ENCODE measurements at places on chromosomes 16 and 17.

DNA sequence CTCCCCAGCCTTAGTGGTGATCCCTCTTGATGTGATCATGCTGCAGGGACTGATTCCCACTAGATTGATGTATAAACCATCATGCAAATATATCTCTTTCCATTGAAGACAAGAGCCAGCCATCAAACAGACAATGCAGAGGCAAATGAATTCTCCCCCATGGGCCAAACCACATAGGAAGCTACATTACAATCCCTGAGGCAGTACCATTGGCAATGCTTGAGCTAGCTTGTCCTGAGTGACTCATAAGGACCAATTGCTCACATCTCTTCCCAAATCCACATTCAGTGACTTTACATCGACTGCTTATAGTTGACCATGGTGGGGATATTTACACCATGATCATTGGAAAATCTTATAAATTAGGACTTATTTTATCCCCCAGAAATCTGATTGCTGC, 242.2 kb downstream of the SHISA9 start:
- no peak for DNase-seq

DNA sequence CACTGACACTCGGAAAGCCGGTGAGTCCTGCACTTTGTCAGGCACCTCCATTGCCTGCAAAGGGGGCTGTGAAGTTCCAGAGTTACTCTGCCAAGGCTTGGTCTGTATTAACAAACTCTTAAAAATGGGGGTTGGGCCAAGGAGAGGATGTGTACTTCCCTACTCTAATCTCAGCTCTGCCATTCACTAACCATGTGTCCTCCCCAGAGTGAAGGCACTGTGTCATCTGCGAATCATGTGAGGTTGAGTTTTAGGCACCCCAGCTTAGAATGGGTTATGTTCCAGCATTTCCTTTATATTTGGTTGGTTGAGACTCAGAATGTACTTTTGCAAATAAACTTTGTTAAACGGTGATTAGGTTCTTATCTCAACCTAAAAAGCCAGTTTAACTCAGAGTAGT, 24.9 kb downstream of the ERCC4 start:
- no peak for DNase-seq

DNA sequence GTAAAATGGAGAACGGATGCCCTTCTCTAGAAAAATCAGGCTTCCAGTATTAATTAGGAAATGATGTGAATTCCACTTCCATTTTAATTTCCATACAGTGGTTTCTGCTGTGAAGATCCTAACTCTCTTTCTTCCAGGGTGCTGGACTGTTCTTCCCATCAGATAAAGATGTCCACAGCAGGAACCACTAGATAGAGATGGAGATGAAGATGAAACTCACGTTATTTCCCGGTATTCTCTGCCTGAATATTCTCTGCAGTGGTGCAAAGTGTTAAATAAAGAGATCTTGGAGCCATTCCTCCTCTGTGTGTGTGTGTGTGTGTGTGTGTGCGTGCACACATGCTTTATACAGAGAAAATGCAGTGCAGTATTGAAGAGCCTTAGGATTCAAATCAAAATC, 727.5 kb downstream of the KCNJ2 start:
- no peak for DNase-seq

- DNase-seq = peak; percentile 92
These were observed at the start of gene INTS2 for GRCh38 chr17:61927208-61928100. Gene INTS2 (minus strand): TSS chr17:61927982. CDS start chr17:61926644, 1,338 bp downstream.

- no peak for DNase-seq
These were observed 366.2 kb upstream of the TNRC6C start for GRCh38 chr17:77592106-77592865.

- no peak for DNase-seq
These were observed 256.3 kb upstream of the SDK2 start for GRCh38 chr17:73900516-73900915.
